ENCODE measurements at places on chromosomes 13 and 19. TPM values are rescaled to one million over a fixed set of nuclear protein-coding genes. Genes with fewer than 3 reads are reported as not detected.

CEBPA gene
- total RNA-seq: 1.4 TPM

IGFL3 gene
- 2.3 TPM for total RNA-seq

SYNE4 gene
- total RNA-seq: 1.2 TPM

ACTMAP gene
- 2.5 TPM for total RNA-seq

ANGPTL8 gene
- not detected for total RNA-seq

IRGC gene
- not detected for total RNA-seq

ZNF737 gene
- 4.1 TPM for total RNA-seq

Measured in foreskin keratinocyte (primary cell).